Stimulated activated CD4-positive, alpha-beta T cell treated with anti-CD3 and anti-CD28 coated beads, TNF-alpha, amount 100 ng/mL, for 24 hours (primary cell): ENCODE measurements at places on chromosomes 13 and 19.

GRCh38 chr13:67231289-67232000 is 1.3 kb upstream of the PCDH9 start:
- no peak for DNase-seq

GRCh38 chr19:43779147-43779819 is 1.5 kb downstream of the KCNN4 start:
- no peak for DNase-seq

GRCh38 chr13:68173111-68173510 is 943.0 kb upstream of the PCDH9 start:
- DNase-seq = no peak

DNA sequence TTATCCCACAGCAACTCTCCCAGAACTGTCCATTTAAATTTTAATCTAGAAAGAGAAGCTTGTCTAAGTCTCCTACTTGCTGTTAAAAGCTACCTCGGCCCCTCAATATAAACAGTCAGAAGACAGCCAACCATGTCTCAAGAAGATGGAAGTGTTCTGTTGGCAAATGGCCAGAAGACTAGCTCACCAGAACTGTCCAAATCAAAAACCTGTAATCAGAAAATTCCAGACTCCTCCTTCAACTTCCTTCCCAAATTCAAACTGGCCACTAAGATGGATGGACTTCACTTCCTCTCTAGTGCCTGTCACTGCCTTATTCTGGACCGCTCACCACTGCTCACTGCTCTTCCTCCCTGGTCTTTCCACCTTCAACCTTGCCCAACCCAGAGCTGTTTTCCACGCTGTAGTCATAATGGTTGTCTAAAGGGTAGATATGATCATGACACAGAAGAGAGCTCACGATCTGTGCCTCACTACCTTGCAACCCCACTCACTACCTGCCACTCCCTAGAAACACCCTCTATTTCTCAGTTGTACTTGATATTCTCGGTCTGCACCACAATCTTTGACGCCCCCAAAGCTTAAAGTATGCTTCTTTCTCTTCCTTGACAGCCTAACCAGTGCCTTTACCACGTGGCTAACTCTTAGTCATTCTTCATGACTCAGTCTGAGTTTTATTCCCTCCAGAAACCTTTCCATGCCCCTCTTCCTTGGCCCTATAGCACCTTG is 9.2 kb downstream of the FGF14 start:
- DNase-seq = no peak

DNA sequence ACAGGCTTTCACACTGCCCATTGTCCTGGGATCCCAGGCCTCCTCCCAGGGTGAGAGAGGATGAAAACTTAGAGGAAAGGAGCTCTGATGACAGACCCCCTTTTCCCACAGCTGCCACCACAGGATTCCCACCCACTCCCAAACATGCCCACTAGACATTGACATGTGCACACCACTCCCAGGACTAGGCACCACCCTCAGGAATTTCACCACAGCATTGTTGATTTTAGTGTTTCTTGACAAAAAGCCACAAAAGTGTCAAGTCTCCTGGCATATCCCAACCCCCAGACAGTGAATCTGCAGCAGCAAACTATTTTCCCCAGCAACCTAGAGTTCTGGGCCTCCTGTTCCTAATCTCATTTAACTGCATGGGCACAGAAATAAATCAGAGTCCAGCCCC is 10.1 kb downstream of the ZNF714 start:
- DNase-seq = no peak

DNA sequence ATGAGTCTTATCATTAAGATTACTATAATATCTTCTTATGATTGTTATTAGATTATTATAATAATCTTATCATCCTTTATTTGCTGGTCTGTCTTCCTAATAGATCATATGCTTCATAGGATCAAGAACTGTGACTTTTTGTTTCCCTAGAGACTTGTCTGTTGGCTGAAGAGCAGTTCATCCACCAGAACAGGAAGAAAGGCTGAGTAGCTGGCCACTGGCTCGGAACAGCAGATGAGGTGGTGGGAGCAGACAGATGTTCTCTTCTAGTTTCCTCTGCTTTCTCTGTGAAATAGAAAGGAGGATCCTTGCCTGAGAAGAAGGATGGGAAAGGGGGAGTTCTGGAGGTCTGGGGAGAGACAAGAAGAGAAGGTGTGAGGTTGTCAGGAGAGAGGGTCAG is 120.0 kb downstream of the CCNA1 start:
- no peak for DNase-seq

- DNase-seq = no peak
Measured at GRCh38 chr13:67229481-67230403, at the start of gene PCDH9. TSS of gene PCDH9 (minus strand) at chr13:67230336. CDS start at chr13:67228440, 1,896 bp downstream.

DNA sequence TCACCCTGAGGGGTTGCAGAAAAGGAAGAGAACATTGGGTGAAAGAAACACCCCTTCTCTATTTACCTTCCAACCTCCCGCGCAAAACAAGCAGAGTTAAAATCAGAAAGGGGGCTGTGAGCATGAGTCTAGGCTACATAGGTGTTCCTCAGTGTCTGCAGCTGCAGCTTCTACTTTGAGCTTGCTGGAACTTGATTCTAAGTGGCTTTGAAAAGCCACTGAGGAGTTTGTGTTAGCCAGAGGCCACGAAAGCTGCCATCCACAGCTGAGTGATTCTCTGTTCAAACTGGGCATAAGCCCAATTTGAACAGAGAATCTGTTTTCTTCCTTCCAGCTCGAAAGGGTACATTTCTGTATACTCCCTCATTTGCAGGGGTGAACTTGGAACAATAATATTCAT is 343.9 kb downstream of the PCDH9 start:
- no peak for DNase-seq

GRCh38 chr19:52691215-52691610 is 43.6 kb downstream of the ZNF611 start:
- no peak for DNase-seq

DNA sequence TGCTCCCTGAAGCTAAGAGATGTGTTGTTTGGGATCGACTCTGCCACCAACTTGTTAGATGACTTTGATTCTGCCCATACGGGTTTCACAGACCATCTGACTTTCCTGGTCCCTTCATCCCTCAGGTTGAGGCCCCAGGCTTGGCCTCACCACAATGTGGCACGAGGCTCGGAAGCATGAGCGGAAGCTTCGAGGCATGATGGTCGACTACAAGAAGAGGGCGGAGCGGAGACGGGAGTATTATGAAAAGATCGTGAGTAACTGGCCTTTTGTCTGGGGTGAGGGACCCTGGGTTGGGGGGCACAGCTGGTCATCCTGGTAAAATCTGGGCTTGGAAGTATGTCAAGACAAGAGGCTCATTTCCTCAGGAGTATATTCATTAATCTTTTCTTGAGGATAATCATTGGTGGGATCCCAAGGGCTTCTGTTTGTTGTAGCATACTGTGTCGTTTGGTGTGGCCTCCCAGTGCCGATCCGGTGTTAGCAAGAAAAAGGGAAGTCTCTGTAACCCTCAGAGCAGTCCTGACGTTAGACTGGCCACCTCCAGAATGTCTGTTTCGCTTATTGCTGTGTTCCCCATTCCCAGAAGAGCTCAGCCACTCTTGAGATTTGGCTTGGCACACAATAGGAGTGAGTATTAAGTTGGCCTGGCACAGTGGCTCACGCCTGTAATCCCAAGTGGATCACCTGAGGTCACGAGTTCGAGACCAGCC is 1.4 kb downstream of the CLASRP start:
- DNase-seq = no peak

DNA sequence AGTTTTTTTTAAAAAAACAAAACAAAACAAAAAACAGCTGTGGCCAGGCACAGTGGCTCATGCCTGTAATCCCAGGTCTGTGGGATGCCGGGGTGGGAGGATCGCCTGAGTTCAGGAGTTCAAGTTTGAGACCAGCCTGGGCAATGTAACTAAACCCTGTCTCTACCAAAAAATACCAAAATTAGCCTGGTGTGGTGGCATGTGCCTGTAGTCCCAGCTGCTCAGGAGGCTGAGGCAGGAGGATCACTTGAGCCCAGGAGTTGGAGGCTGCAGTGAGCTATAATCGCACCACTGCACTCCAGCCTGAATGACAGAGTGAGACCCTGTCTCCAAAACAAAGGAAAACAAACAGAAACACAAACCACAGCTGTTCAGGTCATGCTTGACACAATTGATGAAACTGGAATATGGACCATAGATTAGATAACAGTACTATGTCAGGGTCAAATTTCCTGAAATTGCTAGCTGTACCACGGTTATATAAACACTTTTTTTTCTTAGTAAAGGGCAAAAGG is 6.9 kb upstream of the ANGPTL4 start:
- no peak for DNase-seq

DNA sequence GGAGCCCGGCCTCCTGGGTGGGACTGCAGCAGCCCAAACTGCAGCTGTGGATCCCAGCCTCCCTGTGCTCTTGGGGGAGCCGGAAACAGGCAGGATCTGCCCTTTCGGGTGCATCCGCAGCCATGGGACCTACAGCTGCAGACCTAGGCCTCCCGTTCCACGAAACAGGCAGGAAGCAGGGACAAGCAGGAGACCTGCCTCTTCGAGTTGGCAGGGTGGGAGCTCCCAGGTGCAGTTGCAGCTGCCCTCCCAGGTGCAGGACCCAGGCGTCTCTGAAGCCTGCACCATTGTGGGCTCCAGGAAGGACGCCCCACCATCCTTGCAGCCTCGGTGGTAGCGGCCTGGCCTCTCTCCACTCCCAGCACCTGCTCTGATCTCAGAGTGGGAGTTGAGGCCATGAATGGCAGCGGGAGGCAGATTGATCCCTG is 189.0 kb upstream of the KLHL1 start:
- no peak for DNase-seq

GRCh38 chr13:41352935-41353840 is 42.1 kb downstream of the NAA16 start:
- DNase-seq = peak; percentile 26

- no peak for DNase-seq
Measured at GRCh38 chr19:934197-934840, 8.5 kb downstream of the ARID3A start.

DNA sequence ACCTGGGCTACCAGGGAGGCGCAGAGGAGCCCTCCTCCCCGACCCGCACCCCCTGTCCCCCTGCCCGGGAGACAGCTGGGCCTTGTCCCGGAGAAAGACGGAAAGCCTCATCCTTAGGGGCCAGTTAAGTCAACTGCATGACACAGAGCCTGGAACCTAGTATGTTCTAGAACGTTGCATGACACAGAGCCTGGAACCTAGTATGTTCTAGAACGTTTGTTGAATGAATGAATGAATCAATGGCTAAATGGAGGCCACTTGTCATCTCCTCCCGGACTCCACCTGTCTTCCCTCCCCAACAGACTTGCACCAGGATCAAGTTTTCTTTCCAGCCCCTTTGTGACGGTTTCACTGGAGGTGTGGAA is 706 bp downstream of the SERP2 start:
- no peak for DNase-seq

GRCh38 chr19:16208847-16209665 is 11.3 kb downstream of the AP1M1 start:
- DNase-seq = no peak

GRCh38 chr13:80473695-80474094 is 132.8 kb upstream of the SPRY2 start:
- no peak for DNase-seq

DNA sequence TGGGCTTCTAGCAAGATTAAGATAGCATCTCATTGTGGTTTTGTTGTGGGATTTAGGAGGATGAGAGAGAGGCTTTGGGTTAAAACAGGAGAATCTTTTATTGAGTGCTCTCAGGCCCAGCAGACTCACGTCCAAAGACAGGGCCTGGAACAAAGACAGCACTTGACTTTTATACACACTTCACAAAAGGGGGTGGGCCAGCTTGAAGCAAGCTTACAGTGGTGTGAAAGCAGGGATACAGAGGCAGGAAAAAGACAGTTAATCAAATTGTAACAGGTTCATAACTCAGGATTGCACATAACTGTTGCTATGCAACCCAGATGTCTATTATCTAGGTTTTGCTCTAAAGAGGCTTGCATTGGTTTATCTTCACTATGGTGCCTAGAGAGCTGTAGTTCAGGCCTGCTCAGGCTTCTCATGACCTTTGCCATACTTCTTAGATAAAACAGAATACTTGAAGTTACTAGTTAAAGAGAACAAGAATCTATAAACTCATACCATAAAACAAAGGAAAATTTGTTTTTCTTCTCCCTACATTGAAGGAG is 42.2 kb upstream of the CEACAM21 start:
- DNase-seq = no peak

DNA sequence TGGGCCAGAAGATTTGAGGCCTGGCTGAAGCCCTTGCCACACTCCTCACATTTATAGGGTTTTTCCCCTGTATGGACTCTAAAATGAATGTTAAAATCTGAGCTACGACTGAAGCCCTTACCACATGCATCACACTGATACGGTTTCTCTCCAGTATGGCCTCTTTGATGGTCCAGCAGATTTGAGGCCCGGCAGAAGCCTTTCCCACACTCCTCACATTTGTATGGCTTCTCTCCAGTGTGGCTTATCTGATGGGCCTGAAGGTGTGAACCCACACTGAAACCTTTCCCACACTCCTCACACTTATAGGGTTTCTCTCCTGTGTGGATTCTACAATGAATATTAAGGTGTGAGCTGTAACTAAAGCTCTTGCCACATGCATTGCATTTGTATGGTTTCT is 21.0 kb downstream of the ZNF45 start:
- DNase-seq = no peak

GRCh38 chr13:45209229-45209628 is 8.4 kb upstream of the KCTD4 start:
- no peak for DNase-seq

- DNase-seq = peak; percentile 51
Measured at GRCh38 chr19:1851654-1852580, 3.6 kb upstream of the REXO1 start.

DNA sequence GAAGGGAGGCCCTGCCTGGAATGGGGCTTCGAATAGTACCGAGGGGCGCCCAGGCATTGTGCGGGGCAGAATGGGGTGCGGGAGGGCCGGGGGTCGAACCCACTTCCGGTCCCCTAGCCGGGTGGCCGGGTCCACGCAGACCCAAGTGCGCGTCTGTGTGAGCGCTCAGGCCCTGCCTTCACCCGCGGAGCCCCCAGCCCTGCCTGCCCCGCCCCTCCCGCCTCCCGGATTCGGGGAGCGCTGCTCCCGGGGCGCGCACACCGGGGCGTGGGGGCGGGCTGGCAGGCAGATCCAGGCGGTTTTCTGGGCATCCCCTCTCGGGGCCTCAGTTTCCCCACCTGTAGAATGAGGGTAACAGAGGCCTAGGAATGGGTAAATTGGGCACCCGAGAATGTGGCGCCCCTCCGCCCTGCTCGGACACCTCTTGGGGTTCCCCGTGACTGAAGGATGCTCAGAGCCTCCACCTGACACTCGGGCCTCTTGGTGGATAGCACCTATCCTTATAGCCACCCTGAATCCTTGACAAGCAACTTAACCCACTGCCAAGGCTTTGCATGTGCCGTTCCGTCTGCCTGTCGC is 682 bp downstream of the PIK3R2 start:
- DNase-seq = no peak

- DNase-seq = no peak
Measured at GRCh38 chr13:86882835-86883234, 788.3 kb upstream of the SLITRK5 start.

- DNase-seq = no peak
Measured at GRCh38 chr13:77979721-77980385, 61.2 kb upstream of the EDNRB start.

GRCh38 chr13:99809926-99810325 is 161.6 kb downstream of the ZIC5 start:
- no peak for DNase-seq

- DNase-seq = no peak
Measured at GRCh38 chr19:43470288-43470687, 4.9 kb upstream of the LYPD3 start.
